Calu3 (cell line): ENCODE measurements at places on chromosomes 16 and 17. TPM values are rescaled to one million over a fixed set of nuclear protein-coding genes. Genes with fewer than 3 reads are reported as not detected.

Gene SLFN11
- total RNA-seq, result 35.3 and 38.2 TPM in 2 replicates

Gene CA5A
- total RNA-seq, result not detected in 2 replicates

Gene DPEP2
- not detected in 2 replicates for total RNA-seq

Gene SNX20
- total RNA-seq, result not detected in 2 replicates

Gene MT1F
- total RNA-seq, result 2.6 and 7.7 TPM in 2 replicates

Gene BRIP1
- 10.3 and 12.3 TPM in 2 replicates for total RNA-seq

Gene ZKSCAN2
- total RNA-seq, result 8.4 and 8.7 TPM in 2 replicates

Gene SLC16A3
- total RNA-seq, result 44.7 and 47.2 TPM in 2 replicates

Gene KIF18B
- total RNA-seq, result 72.8 and 84.6 TPM in 2 replicates

Gene RGS11
- total RNA-seq, result 0.85 and 1.7 TPM in 2 replicates

Gene KRT39
- 0.44 TPM in 1 of 2 replicates, not detected in the other for total RNA-seq

Gene MT1G
- total RNA-seq, result not detected in 2 replicates

Gene TVP23A
- total RNA-seq, result 0.21 TPM in 1 of 2 replicates, not detected in the other

Gene CCL8
- total RNA-seq, result not detected in 2 replicates

Gene RNF112
- 0.61 and 1.3 TPM in 2 replicates for total RNA-seq

Gene TP53TG3B
- not detected in 2 replicates for total RNA-seq

Gene MYH2
- total RNA-seq, result not detected in 2 replicates

Gene KRTAP1-1
- total RNA-seq, result 10.2 and 15.9 TPM in 2 replicates

Gene VPS35
- total RNA-seq, result 168 and 181 TPM in 2 replicates

Gene RASL10B
- 0.95 and 1.4 TPM in 2 replicates for total RNA-seq

Gene SNRNP25
- 37.8 and 38.7 TPM in 2 replicates for total RNA-seq

Gene RAB26
- 10.8 and 12.3 TPM in 2 replicates for total RNA-seq

Gene WSB1
- 60.7 and 79.7 TPM in 2 replicates for total RNA-seq

Gene SPN
- total RNA-seq, result not detected in 2 replicates

Gene RAB37
- 0.21 TPM in 1 of 2 replicates, not detected in the other for total RNA-seq

Gene IRX5
- total RNA-seq, result 1.9 and 2.5 TPM in 2 replicates

Gene TMEM88
- 2.9 and 3.6 TPM in 2 replicates for total RNA-seq

Gene KRT15
- total RNA-seq, result 83.0 and 86.8 TPM in 2 replicates
